ENCODE measurements at places on chromosomes 12 and 14. TPM values are rescaled to one million over a fixed set of nuclear protein-coding genes. Genes with fewer than 3 reads are reported as not detected.

Gene KRT86
- total RNA-seq = 5.0 TPM

Gene SDSL
- total RNA-seq = 4.9 TPM

Gene METTL1
- 6.2 TPM for total RNA-seq

Gene A2ML1
- 0.07 TPM for total RNA-seq

Gene VASH1
- 7.7 TPM for total RNA-seq

Gene OR6C2
- total RNA-seq = not detected

Gene PRORP
- total RNA-seq = 34.2 TPM

Gene LRP1-AS
- not detected for total RNA-seq

Gene RNASE3
- total RNA-seq = not detected

Gene PRH1
- 10.6 TPM for total RNA-seq

Gene NRDE2
- total RNA-seq = 10.8 TPM

Gene TIMELESS
- 6.7 TPM for total RNA-seq

Gene GTF2A1
- total RNA-seq = 53.0 TPM

Gene ADIPOR2
- total RNA-seq = 43.9 TPM

Gene KRT6C
- not detected for total RNA-seq

Gene OTOGL
- total RNA-seq = 0.07 TPM

Gene LAG3
- total RNA-seq = not detected

Gene LMO3
- total RNA-seq = 0.39 TPM

Gene MIA2
- total RNA-seq = 12.0 TPM

Gene ANKS1B
- total RNA-seq = 1.9 TPM

Gene NPAS3
- total RNA-seq = 0.76 TPM

Gene ORAI1
- total RNA-seq = 14.1 TPM

Gene PCED1B
- 0.46 TPM for total RNA-seq

Gene KCNA1
- not detected for total RNA-seq

Gene ARHGEF25
- total RNA-seq = 31.5 TPM

Gene PPFIA2
- 2.6 TPM for total RNA-seq

Gene MYF5
- not detected for total RNA-seq

Gene ERBB3
- 0.10 TPM for total RNA-seq

Gene KRT2
- total RNA-seq = not detected

Gene DCD
- not detected for total RNA-seq

Gene GPR65
- 0.07 TPM for total RNA-seq

Gene CLEC6A
- total RNA-seq = not detected

Gene SFSWAP
- total RNA-seq = 21.4 TPM

Gene BATF
- 0.26 TPM for total RNA-seq

Gene SLC6A13
- total RNA-seq = 0.30 TPM

Gene ESR2
- total RNA-seq = 0.33 TPM

Gene FGF6
- total RNA-seq = not detected

Gene DDN
- total RNA-seq = 0.20 TPM

Gene NOVA1
- 4.8 TPM for total RNA-seq

Gene TCTN2
- 12.9 TPM for total RNA-seq

Gene GDF11
- 15.3 TPM for total RNA-seq

Gene NAA30
- total RNA-seq = 15.8 TPM

Gene TFCP2
- total RNA-seq = 15.3 TPM

Gene KSR2
- under 0.01 TPM for total RNA-seq

Gene MYF6
- not detected for total RNA-seq

Gene CMKLR1
- 5.4 TPM for total RNA-seq

Gene CARMIL3
- 0.17 TPM for total RNA-seq

Gene SLC6A15
- total RNA-seq = 0.33 TPM

Gene NR1H4
- total RNA-seq = not detected

Data from smooth muscle cell of the pulmonary artery (primary cell).